ENCODE measurements at places on chromosomes 5 and 9.

DNA sequence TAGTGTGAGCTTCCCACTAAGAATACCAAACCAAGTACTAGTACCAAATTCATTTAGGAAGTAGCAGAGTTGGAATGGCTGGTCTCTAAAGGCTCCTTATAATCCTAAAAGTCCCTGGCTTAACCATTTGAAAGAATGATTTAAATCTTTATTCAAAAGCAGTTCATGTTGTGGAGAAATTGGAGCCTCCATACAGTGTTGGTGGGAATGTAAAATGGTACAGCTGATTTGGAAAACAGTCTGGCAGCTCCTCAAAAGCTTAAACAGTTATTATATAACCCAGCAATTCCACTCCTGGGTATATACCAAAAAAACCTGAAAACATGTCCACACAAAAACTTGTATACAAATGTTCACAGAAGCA, 2.9 kb downstream of the PLIN2 start:
- DNase-seq: no peak

DNA sequence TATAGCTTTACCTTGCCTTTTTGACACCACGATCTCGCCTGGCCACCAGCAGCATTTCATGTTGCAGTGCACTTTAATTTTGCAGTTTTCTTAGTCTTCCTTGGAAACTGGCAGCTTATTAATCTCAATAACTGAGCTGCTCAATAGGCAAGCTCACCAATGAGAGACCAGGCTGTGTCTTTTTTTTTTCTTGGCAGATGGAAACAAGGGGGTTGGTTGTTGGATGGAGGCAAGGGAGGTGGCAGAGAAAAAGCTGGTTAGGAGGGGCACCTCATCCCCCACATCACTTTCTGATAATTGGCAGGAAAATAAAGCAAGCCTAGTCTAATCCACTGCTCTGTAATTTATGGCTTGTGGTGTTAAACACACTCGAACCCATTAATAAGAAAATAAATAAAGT, 324.5 kb upstream of the WWC1 start:
- no peak for DNase-seq

GRCh38 chr5:96962540-96962991, 26.7 kb downstream of the LNPEP start:
- no peak for DNase-seq

GRCh38 chr9:124394167-124394566, 21.1 kb downstream of the PSMB7 start:
- no peak for DNase-seq

- no peak for DNase-seq
These were observed 532.4 kb upstream of the ITGA1 start for GRCh38 chr5:52255308-52255707.

GRCh38 chr9:134548185-134548584, 93.4 kb upstream of the COL5A1 start:
- no peak for DNase-seq
